ENCODE measurements at places on chromosomes 7 and 10.

- peak; percentile 19 for DNase-seq
- H3K36me3 ChIP-seq = no peaks in the 10 kb centered on the region
- no peak overlapping the region for H3K27ac ChIP-seq
- no peaks in the 10 kb centered on the region for H3K4me1 ChIP-seq
- H3K4me3 ChIP-seq = no peak overlapping the region
Measured at GRCh38 chr10:78602201-78602932, 466.4 kb upstream of the ZMIZ1 start.

DNA sequence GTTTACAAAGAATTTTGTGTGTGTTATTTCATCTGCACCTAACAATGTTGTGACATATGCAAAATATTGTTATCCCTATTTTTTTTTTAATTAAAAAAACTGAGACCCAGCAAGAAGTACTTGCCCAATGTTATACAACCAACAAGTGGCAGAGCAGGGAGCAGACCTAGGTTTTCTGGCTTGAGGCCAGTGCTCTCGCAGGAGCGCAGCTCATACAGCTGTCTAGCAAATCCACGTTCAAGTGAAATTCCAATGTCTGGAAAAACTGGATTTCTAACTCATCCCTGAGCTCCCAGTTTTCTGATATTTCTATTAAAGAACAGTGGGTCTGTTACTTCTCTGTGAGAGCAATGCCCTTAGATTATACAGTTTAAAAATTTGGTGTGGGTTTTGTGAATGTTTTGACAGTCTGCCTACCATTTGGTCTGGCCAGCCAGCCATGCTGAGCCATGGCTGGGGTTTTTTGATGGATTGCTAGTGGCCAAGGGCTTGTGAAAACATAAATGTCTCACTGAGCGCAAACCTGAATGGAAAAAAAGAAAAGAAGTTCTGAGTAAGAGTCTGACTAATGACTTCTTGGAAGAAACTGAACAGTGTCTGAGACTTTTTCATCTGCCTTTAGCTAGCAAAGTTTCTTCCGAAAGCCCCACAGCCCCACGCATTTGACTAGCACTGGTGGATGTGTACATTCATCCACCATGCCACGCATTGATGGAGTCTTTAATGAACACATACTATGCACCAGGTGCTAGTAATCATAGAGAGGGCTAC is 15.4 kb upstream of the PRF1 start:
- H3K27ac ChIP-seq = peak overlapping the region; percentile 18
- peaks cover 12% of the 10 kb centered on the region for H3K4me1 ChIP-seq
- peak; percentile 84 for DNase-seq
- H3K36me3 ChIP-seq = no peaks in the 10 kb centered on the region
- no peaks in the 10 kb centered on the region for H3K27me3 ChIP-seq

GRCh38 chr7:91345449-91345848 is 81.2 kb downstream of the FZD1 start:
- H3K4me3 ChIP-seq = no peak overlapping the region
- no peak for DNase-seq
- H3K27me3 ChIP-seq = peaks cover 66% of the 10 kb centered on the region
- no peaks in the 10 kb centered on the region for H3K36me3 ChIP-seq

DNA sequence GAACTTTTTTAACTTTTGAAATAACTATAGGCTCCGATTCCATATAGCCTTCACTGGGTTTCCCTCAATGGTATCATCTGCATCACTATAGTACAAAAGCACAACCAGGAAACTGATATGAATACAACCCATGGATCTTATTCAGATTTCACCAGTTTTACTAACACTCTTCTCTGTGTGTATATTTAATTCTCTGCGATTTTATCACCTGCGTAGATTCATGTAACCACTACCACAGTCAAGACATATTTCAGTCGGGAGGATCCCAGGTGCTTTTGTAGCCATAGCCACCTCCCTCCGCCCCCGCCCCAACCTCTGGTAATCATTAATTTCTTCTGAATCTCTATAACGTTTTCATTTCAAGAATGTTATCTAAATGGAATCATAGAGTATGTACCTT is 82.8 kb upstream of the C7orf33 start:
- DNase-seq = no peak
- H3K27me3 ChIP-seq = peaks cover 9% of the 10 kb centered on the region
- H3K4me1 ChIP-seq = no peaks in the 10 kb centered on the region
- no peak overlapping the region for H3K4me3 ChIP-seq
- H3K27ac ChIP-seq = no peak overlapping the region
- H3K36me3 ChIP-seq = no peaks in the 10 kb centered on the region

DNA sequence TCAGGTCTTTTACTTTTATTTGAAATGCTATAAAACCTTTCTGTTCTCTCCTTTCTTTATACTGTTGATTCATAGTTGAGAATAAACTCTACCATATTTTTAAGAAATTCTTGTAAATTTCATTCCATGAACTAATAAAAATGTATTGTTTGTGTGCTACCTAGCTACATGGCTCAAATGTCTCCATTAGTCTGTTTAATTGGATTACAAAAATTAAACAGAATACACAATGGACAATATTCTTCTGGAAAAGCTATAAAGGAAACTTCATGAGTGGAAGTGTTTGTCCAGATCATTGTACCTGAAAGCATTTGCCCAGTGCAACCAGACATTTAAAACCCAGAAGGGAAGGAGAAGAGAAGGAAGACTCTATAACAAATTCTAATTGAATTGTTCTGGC is 20.1 kb downstream of the KCND2 start:
- H3K36me3 ChIP-seq = no peaks in the 10 kb centered on the region
- H3K27me3 ChIP-seq = no peaks in the 10 kb centered on the region
- H3K4me1 ChIP-seq = no peaks in the 10 kb centered on the region
- no peak overlapping the region for H3K4me3 ChIP-seq
- no peak for DNase-seq

GRCh38 chr10:127734753-127735152 is 2.2 kb upstream of the FOXI2 start:
- H3K4me3 ChIP-seq = no peak overlapping the region
- no peaks in the 10 kb centered on the region for H3K4me1 ChIP-seq
- no peak overlapping the region for H3K27ac ChIP-seq

DNA sequence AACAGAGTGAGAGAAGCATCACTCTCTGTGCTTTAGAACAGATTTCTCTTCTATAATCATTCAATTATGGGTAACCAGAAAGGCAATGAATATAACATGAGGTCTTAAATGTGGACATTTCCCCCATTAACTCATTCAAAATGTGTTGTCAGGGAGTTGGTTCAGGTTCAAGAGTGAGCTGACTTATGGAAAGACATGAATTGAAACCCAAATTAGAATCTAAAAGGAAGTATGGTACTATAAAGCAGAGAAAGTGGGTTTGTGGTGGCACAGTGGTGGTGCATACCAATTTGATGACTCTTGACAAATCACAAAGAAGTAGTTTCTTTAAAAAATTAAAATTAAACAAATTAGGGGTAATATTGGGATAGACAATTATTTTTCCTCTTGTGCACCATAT is 114.6 kb upstream of the MEOX2 start:
- H3K27me3 ChIP-seq = no peaks in the 10 kb centered on the region
- H3K27ac ChIP-seq = no peak overlapping the region
- peaks cover 17% of the 10 kb centered on the region for H3K4me1 ChIP-seq
- no peak for DNase-seq
- H3K36me3 ChIP-seq = no peaks in the 10 kb centered on the region
- H3K4me3 ChIP-seq = no peak overlapping the region

GRCh38 chr10:70791386-70792039 is 6.3 kb upstream of the TBATA start:
- 0 out of 2 replicates have a peak, but pooled peaks cover 6% of the 10 kb centered on the region for H3K4me1 ChIP-seq
- H3K27me3 ChIP-seq = peaks cover 13% of the 10 kb centered on the region
- H3K36me3 ChIP-seq = no peaks in the 10 kb centered on the region
- DNase-seq = no peak

GRCh38 chr7:50336894-50337703 is 32.6 kb downstream of the IKZF1 start:
- no peaks in the 10 kb centered on the region for H3K36me3 ChIP-seq
- H3K4me3 ChIP-seq = no peak overlapping the region

GRCh38 chr10:124158592-124158991 is 65.2 kb upstream of the CHST15 start:
- no peak for DNase-seq
- no peaks in the 10 kb centered on the region for H3K36me3 ChIP-seq
- no peaks in the 10 kb centered on the region for H3K4me1 ChIP-seq
- no peak overlapping the region for H3K27ac ChIP-seq
- no peak overlapping the region for H3K4me3 ChIP-seq

GRCh38 chr10:33199731-33200232 is 134.7 kb downstream of the NRP1 start:
- no peak overlapping the region for H3K4me3 ChIP-seq
- DNase-seq = no peak
- H3K27me3 ChIP-seq = no peaks in the 10 kb centered on the region
- peaks cover 9% of the 10 kb centered on the region for H3K4me1 ChIP-seq
- H3K36me3 ChIP-seq = peaks cover 65% of the 10 kb centered on the region

DNA sequence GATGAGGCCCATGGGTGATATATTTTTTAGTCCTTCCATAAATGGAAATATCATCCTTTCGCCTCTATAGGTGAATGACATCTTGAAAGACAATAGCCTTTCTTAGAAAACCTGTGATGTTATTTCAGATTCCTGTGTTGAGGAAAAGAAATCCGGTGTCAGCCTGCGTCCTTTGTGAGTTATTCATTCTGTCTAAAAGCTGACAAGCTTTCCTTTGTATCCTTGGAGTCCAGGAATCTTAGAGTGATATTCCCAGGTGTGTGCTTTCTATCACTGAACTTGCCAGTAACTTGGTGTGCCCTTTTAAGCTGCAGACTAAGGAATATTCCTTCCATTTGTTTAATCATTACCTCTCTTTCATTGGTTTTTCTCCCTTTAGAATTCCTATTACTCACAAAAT is 41.0 kb downstream of the EVX1 start:
- no peaks in the 10 kb centered on the region for H3K36me3 ChIP-seq
- no peak overlapping the region for H3K4me3 ChIP-seq
- no peak overlapping the region for H3K27ac ChIP-seq
- peaks cover 6% of the 10 kb centered on the region for H3K27me3 ChIP-seq
- no peak for DNase-seq

GRCh38 chr10:57925045-57925444 is 342.6 kb downstream of the IPMK start:
- no peak for DNase-seq
- no peaks in the 10 kb centered on the region for H3K27me3 ChIP-seq
- no peak overlapping the region for H3K27ac ChIP-seq
- no peaks in the 10 kb centered on the region for H3K4me1 ChIP-seq

Measured in GM23248 (cell line).